ENCODE measurements at places on chromosomes 7 and 10.

DNA sequence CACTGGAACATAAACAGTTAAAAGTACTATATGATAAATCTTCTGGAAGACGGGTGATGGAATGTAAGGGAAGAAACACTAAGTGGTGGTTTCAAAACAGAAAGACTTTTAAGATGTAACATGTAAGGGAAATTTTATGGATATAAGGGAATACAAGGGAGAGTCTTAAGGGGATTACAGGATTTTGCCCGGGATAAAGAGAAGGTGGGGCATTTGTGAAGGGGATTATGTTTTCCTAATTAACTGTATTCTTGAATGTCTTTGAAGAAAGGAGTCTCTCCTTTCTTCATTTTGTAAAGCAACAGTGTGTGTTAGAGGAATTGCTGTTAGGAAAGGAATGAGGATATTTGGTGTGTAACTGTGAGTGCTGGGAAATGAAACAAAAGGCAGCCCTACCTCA is 745.2 kb downstream of the AUTS2 start:
- DNase-seq = no peak

GRCh38 chr7:29239638-29240037 is 45.1 kb downstream of the CHN2 start:
- peak; percentile 28 for DNase-seq

DNA sequence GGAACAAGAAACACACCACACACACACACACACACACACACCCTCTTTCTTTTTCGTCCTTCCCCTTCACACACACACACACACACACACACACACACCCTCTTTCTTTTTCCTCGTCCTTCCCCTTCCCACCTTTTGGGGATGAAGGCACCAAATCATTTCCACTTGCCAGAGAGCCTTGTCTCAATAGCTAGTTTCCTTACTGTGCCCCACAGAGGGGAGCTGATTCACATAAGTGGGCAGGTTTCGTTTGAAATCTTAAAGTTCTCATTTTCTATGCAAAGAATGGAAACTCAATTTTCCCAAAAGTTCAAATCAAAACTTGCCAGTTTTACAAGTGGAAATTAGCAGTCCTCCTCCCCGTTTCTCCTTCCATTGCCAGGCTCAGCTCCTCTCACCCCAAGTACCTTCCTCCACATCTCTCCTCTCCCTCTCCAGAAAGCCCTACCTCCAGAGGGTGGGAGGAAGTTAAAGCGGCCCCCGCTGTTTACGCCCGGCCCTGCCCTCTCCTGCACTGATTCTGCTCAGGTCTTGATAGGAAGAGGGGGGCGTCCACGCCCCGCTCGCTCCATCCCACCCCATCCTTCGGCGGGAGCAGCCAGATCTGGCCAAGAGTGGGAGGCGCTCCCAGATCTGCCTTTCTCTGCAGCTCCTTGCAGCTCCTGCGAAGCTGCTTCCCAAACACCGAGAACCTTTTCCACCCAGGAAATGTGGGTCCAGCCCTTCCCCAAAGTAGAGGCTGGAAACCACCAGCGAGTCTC is 1.3 kb downstream of the CTTNBP2 start:
- no peak for DNase-seq

DNA sequence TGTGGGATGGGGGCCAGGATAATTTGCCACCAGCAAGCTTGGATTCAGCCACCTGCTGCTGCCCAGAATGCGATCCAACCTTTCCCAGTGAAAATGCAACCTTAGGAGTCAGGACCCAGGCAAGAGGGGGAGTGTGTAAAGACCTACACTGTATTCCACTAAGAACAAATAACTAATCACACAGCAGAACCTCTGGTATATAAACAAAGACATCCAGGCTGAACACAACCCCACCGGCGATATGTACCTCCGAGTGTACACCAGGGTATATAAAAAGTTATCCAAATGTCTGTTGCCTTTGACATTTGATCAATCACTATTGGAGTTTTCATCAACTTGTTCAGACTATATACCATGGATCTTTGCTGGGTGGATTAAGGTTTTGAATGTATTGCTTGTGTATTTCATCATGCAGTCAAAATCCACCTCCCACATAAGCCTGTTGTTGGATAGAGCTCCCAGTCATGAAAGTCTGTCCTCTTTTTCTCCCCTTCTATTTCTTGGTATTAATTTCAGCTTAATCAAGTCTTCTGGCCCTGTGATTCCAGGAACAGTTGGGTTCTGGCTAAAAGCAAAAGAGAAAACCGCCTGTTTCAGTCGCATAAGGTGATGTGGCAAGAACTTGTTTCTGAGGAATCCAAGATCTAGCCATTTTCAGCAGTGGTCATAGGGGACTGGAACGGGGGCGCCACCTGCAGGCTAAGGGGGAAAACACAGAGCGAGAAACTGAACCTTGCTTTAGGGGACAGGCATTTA is 290.7 kb downstream of the CCDC3 start:
- peak; percentile 63 for DNase-seq

DNA sequence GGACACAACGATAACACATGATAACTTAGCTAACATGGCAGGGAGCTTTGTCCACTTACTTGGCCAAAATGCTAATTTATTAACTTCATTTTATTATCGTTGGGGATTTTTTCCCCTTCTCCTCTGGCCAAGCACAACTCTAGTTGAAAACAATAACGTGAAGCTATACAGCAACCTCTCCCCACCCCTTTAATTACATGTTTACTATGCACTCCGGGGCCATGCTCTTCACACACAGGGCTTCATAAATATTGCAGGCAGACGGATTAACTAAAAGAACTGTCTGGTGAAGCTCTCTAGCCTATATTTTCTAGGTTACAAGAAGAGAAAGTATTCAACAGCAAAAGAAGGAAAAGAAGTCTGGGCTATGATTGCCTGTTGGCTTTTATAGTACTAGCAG is 51.7 kb downstream of the XRCC2 start:
- DNase-seq = no peak

DNA sequence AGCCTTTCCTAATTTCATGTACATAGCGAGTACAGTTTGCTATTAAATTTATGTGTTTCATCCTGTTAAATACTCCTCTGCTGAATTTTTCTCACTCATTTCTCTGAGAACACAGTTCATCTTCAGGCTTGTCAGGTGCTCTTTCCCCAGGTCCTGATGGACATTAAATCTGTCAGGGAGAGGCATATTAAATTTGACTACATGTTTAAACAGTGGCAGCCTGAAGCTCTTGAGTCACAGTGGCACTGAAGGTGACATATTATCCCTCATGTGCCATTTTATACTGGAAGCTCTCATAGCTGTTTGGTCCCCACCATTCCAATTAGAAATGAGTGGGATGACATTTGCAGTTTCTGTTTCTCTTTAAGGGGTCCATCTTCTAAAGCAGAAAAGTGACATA is 1089.6 kb upstream of the SORCS1 start:
- DNase-seq = no peak

- DNase-seq = no peak
These were observed 582.5 kb upstream of the MGMT start for GRCh38 chr10:128884496-128885072.

- no peak for DNase-seq
These were observed 59.6 kb upstream of the CELF2 start for GRCh38 chr10:10958041-10958440.

GRCh38 chr7:116377721-116378120 is 121.8 kb upstream of the CAV2 start:
- no peak for DNase-seq

DNA sequence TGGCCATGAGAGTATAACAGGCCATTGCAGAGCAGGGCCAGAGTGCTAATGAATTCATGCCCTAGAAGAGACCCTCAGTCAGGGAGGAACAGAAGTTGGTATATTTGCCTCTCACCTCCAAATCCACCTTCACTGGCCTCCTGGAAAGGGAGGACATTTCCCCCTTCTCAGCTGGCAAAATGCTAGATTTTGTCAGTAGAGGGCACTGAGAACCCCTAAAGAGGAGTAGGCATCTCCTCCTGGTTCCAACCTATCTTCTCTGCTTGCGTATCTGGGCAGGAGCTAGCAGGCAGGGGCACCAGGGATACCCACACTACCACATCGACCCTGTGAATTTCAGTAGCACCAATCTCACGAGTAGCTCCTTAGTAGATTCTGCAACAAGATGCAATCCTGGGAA is 79.8 kb upstream of the GHITM start:
- no peak for DNase-seq

DNA sequence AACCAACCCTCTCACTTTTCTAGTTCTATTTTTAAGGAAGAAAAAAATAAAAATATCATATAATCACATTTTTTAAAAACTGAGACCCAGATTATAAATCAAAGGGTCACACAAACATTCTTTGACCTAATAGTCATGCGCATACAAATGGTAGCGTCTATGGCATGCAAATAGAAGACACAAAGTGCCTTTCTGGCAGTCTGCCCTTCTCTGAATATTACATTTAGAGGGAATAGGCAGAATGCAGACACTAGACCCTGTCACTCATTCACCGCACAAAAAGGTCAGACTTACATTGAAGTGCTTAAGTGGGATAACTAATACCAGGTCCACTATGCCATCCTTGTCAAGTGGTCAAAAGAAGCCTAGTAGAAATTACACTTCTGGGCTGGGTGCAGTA is 26.5 kb upstream of the FHIP2A start:
- peak; percentile 24 for DNase-seq

GRCh38 chr10:86083206-86083605 is 283.4 kb downstream of the GRID1 start:
- no peak for DNase-seq

DNA sequence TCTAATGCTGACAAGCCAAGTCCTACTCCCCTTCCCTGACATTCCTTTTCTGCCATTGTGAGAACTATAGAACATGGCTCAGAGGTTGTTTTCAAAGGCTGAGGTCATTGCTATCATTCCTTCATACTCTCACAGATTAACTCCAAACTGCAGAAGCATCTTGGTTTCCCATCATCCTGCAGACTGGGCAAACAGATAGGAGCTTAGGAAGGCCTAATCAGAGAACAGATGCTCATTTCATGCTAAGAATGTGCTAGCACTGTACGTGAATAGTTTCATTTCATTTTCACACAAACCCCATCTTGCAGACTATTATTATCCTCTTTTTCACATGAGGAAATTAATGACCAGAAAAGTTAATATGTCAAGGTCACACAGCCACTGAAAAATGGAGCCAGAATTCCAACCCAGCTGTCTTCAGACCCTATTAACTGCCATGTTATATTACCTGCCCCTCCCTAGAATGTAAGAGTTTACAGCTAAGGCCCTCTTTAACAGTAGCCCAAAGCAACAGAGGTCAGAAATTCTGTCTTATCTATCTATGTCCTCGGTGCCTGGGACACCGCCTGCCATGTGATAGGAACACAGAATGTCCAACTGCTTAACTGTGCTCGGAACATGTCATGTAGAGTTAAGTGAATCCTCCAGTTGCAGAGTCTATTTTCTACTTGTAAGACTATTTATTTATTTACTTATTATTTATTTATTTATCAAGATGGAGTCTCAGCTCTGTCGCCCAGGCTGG is 2.9 kb upstream of the LCOR start:
- DNase-seq = no peak

DNA sequence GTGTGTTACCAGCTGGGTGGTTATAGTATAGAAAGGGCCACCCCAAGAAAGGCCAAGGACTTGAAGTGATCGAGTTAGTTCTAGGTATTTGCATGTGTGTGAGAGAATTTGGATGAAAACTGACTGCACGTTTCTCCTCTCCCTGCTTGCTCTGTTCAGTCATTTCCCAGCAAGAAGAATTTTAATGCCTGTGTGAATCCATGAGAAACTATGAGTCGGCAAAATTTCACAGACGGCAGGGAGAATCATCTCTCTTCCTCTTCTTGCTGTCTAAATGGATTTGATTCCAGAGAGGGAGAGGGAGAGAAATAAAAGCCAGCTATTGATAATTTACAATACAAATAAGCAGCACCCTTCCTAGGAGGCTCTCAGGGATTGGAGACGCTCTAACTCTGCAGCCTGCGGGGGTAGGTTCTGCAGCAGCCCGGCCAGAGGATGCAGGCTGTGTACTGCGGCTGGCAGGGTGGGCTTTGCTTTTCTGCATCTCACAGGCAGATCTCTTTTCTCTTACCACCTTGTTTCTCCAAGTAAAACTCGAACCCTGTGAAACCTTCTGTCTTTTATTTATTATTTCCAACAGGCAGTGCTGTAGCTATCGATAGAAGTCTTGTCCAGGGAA is 183.6 kb downstream of the TCF7L2 start:
- DNase-seq = no peak

DNA sequence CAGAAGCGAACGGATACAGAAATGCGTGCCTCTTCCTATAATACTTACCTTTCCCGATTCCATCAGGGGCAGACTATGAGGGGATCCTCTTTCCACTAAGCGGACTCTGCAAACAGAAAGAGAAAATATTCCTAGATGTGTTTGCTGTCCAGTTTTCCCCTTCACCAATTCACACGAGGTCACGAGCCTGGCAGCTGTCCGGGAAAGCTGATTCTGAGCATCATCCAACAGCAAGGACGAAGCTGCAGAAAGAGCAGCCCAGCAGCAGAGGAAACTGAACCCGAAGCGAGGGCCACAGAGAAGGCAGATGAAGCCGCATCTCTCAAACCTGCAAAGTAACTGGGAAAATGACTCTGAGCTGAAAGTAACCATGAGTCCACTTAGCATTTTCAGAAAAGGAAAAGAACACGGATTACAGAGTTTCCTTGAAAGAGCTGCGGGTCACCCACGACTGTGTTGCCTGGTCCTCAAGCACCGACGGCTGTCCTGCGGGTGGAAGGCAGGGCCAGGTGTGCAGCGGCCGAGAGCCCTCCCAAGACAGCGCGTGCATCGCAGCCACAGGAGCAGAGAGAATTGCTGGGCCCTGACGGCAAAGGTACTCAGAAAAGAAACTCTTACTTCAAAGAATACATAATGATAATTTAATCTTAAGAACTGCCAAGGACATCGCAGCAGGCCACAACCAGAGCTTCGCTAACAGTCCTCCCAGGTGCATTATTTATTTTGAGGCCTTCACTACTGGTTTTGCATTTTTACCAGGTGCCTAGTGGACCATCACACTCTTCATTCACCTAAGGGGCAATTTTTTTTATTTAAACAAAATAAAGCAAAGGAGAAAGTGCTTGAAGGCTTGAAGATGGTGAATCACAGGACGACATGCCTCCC is 153.3 kb downstream of the ZMYND11 start:
- DNase-seq = no peak

GRCh38 chr10:44715136-44715535 is 196.0 kb upstream of the TMEM72 start:
- DNase-seq = no peak

GRCh38 chr10:121860810-121861209 is 67.0 kb downstream of the ATE1 start:
- DNase-seq = no peak

- no peak for DNase-seq
These were observed 364.8 kb downstream of the SFMBT2 start for GRCh38 chr10:7045891-7046599.

- no peak for DNase-seq
These were observed 67.4 kb upstream of the ELN start for GRCh38 chr7:73960548-73960947.

- DNase-seq = no peak
These were observed 1339.4 kb downstream of the XPNPEP1 start for GRCh38 chr10:108583877-108584276.

DNA sequence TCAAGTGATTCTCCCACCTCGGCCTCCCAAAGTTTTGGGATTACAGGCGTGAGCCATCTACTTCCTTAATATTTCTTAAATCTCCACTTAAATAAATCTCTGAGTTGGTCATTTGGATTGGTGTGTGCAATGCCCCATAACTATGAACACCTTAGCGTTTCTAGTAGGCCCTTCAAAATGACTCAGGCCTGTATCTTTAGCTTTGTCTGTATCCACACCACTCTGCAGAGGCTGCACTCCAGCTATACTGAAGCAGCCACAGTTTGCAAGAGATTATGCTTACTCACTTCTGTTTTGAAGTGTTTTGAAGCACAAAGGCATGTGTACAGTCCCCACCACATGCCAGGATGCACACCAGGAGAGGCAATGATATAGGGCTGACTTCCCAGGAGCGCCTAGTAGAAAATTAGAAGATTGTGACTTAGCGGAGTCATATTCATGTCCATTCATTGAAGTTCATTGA is 2.4 kb upstream of the ST7 start:
- no peak for DNase-seq
